HEK293T (cell line): ENCODE measurements at places on chromosomes 6 and 20.

GRCh38 chr6:137638926-137639706 is 144.9 kb upstream of the OLIG3 start:
- no peak for DNase-seq

DNA sequence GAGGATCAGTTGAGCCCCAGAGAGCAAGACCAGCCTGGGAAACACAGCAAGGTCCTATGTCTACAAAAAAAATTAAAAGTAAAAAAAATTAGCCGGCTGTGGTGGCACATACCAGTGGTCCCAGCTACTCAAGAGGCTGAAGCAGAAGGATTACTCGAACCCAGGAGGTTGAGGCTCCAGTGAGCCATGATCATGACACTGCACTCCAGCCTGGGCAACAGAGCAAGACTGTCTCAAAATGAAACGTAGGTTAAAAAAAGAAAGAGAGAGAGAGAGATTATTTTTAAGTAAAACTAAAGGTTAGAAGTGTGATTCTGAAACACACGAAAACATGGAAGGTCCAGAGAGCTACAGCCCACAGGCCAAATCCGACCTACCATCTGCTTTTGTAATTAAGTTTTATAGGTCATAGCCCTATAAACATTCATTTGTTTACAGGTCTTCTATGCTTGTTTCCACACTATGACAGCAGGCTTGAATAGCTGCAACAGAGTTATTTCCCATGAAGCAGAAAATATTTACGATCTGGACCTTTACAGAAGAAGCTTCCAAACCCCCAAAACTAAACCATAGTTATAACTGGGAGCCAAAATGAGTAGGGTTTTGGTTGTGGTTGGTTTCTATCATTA is 279.7 kb downstream of the GMDS start:
- DNase-seq = no peak

GRCh38 chr20:41668057-41668749 is 50.0 kb upstream of the CHD6 start:
- no peak for DNase-seq

GRCh38 chr6:3869632-3870527 is 20.7 kb downstream of the FAM50B start:
- no peak for DNase-seq

- no peak for DNase-seq
Observed at GRCh38 chr6:30681766-30682142, 4.7 kb downstream of the PPP1R18 start.

DNA sequence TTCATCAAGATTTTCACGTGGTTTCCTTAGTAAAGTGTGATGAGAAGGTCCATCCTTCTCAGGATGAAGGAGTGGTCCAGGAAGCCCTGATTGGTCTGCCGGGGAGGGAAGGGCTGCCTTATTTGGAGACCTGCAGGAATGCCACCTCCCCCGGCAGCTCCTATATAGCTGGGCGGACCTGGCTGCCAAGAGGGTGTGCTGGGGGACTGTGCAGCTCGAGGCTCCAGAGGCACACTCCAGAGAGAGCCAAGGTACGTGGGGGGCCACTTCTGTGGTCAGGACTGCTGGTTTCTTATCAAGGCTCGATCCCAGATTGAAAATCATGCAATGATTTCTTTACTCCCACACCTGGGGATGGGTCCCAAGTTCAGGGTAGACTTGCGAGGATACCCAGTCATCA is at the start of gene PRND:
TSS of gene PRND (plus strand) at position 191 of the 400 bp plus-strand sequence. CDS start 2,643 bp downstream, outside the sequence.
- no peak for DNase-seq

DNA sequence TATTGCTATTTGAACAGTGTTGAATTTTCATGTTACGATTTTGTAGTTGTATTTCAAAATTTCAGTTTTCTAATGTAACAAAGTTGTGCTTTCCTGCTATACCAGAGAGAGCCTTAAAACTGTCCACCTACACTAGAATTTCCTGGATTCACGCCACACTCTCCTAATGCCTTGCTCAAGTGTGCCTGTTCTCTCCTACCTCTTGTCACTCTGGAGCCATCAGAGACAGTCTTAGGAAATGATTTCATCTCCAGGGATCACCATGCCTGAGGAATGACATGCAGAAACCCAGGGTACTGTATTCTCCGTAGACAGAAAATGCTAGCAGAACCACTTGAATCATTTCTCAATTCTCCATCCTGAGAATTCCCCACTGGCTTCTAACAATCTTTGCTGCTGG is 667.6 kb downstream of the KIF16B start:
- no peak for DNase-seq

- DNase-seq = no peak
Observed at GRCh38 chr6:37319156-37319555, 34.6 kb upstream of the RNF8 start.

GRCh38 chr6:104421650-104422049 is 438.1 kb downstream of the HACE1 start:
- DNase-seq = no peak

- DNase-seq = no peak
Observed at GRCh38 chr20:2023151-2023550, 29.3 kb upstream of the PDYN start.

DNA sequence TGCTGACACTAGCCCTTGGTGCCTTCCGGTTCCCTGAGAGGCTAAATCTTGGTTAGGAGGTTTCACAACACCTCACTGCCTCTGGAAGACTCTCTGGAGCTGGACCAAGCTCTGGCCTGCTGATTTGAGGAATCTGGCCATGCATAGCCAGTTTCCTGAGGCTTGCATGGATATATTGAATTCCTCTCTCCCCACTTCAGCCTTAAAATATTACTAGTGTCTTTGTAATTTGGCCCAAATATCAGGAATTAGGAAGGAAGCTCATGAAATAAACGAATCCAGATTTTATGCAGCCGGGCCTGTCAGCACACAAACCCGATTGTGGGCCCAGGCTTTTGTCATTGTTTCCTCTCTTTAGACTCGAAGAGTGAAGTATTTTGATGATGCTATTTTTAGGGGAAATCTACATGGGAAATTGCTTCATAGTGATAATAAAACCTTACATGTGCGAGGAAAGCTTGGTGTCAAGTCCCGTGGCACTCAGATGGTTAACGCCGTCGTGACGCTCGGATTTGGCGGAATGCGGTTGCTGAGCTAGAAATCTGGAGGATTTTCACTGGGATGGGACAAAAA is 144.4 kb downstream of the PHACTR3 start:
- DNase-seq = no peak

GRCh38 chr20:1734269-1734858 is 76.8 kb upstream of the SIRPG start:
- no peak for DNase-seq

DNA sequence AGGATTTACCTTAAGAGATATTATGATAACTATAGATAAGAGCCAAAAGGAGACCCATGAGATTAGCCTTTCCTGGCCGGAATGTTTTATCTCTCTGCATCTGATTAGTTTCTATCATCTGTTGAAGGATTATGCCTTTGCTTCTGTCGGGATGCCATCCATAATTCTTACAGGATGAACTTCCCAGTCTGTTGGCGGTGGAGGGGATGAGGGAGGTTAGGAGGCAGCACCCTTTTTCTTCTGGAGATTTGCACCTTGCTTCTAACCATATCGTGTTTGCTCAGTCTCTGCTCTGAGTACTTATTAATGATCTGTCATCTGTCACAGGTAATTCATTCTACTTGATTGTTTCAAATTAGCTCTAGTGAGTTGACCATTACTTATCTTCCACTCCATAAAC is 292.1 kb downstream of the KHDC1L start:
- DNase-seq = no peak

DNA sequence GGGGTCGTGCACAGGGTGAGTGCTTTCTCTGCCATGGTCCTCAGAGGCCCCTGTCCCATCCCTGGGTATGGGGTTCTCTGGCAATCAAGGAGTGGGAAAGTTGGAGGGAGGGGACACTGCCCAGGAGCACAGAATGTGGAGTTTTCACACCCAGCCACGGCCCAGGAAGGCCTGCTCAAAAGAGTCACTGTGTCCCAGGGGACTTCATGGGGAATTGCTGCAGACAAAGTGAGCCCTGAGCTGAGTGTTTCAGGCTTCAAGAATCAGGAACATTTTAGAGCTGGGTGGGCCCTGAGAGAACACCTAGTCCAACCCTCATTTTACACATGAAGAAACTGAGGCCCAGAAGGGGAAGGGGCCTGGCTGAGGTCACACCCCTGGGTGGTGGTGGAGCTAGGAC is 5.7 kb downstream of the MAPK13 start:
- DNase-seq = no peak

GRCh38 chr6:41730531-41731436 is 4.6 kb downstream of the TFEB start:
- no peak for DNase-seq

DNA sequence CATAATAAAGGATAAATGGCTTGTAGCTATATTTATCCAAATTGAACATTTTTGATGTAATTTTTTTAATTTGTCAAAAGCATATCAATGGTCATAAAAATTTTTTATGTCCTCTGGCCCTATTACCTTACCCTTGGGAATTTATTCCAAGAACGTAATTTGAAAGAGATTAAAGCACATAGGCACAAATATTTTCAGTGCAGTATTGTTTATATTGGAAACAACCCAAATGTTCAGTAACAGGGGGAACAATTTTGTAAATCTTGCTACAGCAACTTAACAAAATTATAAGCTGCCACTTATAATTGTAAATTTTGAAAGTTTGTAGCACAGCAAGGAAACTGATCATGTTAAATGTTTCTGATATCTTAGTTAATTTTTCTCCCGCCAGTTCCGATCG is 142.4 kb downstream of the MTHFD1L start:
- no peak for DNase-seq

GRCh38 chr6:122365775-122366403 is 33.6 kb upstream of the HSF2 start:
- no peak for DNase-seq

GRCh38 chr20:10832141-10832540 is 158.3 kb upstream of the JAG1 start:
- DNase-seq = no peak
